ENCODE measurements at places on chromosomes 5 and 9. TPM values are rescaled to one million over a fixed set of nuclear protein-coding genes. Genes with fewer than 3 reads are reported as not detected.
A peak's percentile ranks its signal among the peaks of the same experiment; 100 is the strongest.

RETREG1 gene
- 2.1 TPM for total RNA-seq

SLC28A3 gene
- total RNA-seq, result 0.16 TPM

PCDHGB1 gene
- not detected for total RNA-seq

ERAP2 gene
- total RNA-seq, result 41.5 TPM

EFNA5 gene
- total RNA-seq, result 8.1 TPM

PCDHA3 gene
- not detected for total RNA-seq

MSX2 gene
- 0.40 TPM for total RNA-seq

SLC22A4 gene
- 0.27 TPM for total RNA-seq

ACOT12 gene
- total RNA-seq, result not detected

IRX4 gene
- total RNA-seq, result not detected

TIMD4 gene
- 3.6 TPM for total RNA-seq

GPR151 gene
- not detected for total RNA-seq

DNA sequence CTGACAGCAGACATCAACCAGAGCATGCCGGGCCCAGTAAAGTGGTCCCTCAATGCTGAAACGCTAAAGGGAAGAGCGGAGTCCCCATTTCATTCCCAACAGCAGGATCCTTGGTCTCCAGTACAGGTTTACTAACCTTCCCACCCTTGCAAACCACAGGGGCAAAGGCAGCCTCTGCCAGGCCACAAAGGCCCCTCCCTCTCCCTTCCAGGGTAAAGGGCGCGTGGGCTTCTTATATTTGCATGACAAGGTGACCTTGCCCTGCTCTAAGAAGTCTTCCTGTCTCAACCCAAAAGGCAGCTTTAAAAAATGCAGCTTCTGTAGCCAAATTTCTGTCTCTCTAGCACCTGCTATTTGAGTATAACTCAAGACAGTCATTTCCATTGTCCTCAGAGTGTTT lies 131.5 kb upstream of the PTCH1 start:
- DNase-seq, result no peak

GRCh38 chr9:31519424-31519823 lies 865.0 kb upstream of the ACO1 start:
- DNase-seq, result no peak

DNA sequence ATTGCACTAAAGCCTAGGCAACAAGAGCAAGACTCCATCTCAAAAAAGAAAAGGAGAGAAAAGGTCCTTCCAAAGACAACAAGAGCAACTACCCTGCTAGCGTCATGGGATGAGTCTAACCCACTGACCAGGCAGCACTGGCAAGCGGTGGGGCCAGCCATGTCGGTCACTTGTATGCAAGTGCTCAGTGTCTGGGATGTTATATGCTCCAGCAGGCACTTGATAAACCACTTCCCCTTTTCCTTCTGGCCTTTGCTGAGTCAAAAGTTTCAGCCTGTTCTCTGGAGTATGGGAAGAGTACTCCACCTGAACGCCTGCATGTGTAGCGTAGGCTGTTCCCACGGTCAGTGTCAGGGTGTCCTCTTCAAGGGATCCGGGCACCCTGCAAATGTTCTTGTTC lies 9.2 kb upstream of the MXD3 start:
- DNase-seq, result no peak

DNA sequence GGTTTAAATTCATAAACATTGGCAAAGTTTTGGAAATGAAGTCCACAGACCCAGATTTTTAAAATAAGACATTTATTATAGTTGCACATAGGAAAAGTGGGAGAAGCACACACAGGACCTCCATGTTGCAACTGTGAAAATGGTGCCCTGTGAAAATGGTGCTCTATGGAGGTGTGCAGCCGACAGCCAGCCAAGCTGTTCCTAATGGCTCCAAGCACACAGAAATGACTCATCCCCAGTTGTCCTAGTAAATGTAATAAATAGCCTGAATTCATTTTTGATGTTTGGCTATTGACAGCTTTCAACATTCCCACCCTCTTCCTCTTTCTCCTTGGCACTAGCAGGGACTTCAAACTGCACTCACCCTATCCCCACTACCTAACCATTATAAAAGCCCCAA lies 590.9 kb downstream of the CAAP1 start:
- DNase-seq, result no peak

DNA sequence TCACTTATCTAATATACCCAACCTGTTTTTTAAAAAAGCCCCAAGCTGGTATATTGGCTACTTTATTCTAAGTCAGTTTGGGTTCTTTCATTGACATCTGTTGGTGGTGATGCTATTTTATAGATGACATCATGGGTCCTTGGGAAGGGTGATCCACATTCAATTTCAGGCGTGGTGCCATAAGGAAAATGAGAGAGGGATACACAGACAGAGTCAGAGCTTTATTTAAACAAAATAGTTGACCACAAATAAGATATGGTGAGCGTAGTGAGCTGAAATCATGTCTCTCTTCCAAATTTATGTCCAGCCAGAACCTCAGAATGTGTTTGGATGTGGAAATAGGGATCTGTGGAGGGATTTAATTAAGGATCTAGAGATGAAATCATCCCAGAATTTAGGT lies 302.4 kb downstream of the MAT2B start:
- DNase-seq, result no peak

GRCh38 chr9:134585746-134586706 lies 55.6 kb upstream of the COL5A1 start:
- DNase-seq, result peak; percentile 10

DNA sequence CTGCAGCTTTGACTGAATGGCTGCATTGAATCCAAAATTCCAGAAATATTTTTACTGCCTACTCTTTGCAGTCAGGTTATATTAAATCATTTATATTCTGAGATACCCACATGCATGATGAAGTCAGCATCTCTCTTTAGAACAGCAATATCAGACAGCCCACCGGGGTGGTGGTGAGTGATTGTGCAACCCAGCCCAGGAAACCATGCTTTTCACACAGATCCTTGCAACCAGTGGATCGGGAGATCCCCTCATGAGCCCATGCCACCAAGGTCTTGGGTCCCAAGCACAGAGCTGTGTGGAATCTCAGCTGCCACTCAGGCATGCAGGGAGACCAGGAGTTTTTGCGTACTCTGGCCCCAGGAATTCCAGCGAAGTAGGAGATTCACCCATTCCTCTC lies 226.5 kb downstream of the DTWD2 start:
- DNase-seq, result no peak

GRCh38 chr5:144201588-144201987 lies 30.9 kb downstream of the KCTD16 start:
- no peak for DNase-seq

- DNase-seq, result no peak
These were observed 483.0 kb upstream of the CDH18 start for GRCh38 chr5:20470997-20471396.

GRCh38 chr9:92483627-92484545 lies 1.6 kb upstream of the ASPN start:
- no peak for DNase-seq

DNA sequence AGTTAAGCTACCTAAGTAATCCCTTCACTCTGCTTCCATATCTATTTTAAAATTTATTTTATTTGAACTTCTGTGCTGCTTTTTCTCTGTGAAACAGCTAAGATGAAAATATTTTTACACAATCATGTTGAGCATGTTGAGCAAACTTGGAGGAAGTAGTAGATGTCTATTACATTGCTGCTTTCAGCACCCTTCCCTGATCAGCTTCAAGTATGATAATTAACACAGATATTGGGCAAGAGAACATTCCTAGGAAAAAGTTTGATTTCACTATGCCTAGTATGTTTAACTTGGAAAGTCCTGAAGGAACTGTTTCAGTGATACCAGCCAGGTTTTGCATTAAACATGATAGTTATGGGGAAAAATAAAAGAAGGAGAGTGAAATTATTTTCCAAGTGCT lies 283.6 kb downstream of the ELAVL2 start:
- no peak for DNase-seq

- DNase-seq, result no peak
These were observed 34.8 kb upstream of the GLRX start for GRCh38 chr5:95857185-95857945.

GRCh38 chr9:114911167-114911821 lies 19.1 kb downstream of the TNFSF8 start:
- DNase-seq, result peak; percentile 47

DNA sequence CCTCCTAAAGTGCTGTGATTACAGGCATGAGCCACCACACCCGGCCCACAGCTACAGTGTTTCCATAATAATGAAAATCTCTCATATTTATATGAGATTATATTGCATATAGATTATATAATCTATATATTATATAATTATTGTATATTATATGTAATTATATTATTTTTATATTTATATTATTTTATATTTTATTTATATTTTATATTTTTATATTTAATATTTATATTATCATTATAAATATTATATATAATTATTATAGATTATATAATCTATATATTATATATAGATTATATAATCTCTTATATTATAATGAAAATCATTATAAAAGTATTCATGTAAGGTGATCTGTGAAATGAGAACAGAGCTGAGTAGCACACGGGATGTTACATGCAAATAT lies 11.5 kb downstream of the ANKRD18B start:
- DNase-seq, result no peak

- no peak for DNase-seq
These were observed 58.7 kb downstream of the SLC46A2 start for GRCh38 chr9:112831969-112832368.

GRCh38 chr9:83981126-83981871 lies 694 bp downstream of the RMI1 start:
- no peak for DNase-seq

- no peak for DNase-seq
These were observed 291.2 kb upstream of the DMRT1 start for GRCh38 chr9:550333-550732.

- DNase-seq, result no peak
These were observed 32.1 kb downstream of the FOXI1 start for GRCh38 chr5:170137694-170138214.

GRCh38 chr9:19975499-19975898 lies 186.7 kb upstream of the SLC24A2 start:
- DNase-seq, result no peak

DNA sequence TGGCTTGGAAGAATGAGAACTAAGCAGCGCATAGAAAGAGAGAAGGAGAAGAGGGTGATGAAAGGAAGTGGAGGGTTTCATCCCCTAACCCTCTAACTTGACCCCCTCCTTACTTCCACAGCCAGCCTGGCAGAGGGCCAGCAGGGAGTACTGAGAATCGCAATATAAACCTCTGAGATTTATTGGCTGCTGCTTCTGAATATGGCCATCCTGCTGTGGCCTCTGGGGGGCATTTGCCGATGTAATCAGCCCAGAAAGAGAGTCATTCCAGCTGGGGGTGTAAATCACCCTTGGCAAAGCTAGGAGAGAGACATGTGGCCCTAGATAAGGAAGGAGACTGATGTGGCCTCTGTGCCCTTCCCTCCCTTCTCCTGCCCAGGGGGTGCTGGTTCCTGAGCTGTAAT lies 960 bp upstream of the GFRA3 start:
- DNase-seq, result no peak

Measured in natural killer cell (primary cell).